ENCODE measurements at places on chromosomes 3 and 15. TPM values are rescaled to one million over a fixed set of nuclear protein-coding genes. Genes with fewer than 3 reads are reported as not detected.

DNA sequence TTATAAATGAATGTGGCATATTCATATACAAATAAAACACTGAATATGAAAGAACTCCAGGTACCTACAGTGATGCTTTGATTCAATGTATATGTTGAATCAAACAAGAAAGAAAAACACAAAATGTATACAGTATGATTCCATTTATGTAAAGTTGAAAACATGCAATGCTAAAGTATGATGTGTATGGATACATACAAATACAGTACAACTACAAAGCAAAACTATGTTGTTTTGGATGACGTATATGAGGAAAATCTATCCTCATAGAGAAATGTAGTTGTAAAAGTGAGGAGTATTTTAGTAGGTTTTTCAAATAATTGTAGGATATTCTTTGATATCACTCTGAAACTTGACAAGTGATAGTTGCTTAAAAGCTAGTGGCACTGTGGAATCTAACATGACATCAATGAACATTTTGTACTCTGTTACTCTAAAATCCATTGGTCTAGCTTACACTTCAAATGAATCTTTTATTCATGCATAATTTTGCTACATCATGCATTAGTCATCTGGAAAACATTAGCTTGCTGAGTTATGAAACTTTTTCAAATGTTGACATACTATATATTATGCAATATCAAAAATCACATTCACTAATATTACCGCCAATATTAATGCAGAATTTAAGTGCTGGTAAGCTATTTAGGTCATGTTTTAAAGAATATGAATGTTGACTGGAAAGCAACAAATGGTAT, 278.1 kb upstream of the CHRNA7 start:
- H3K4me3 ChIP-seq = no peak overlapping the region
- DNase-seq = no peak
- no peaks in the 10 kb centered on the region for H3K4me1 ChIP-seq

- no peaks in the 10 kb centered on the region for H3K27me3 ChIP-seq
- no peaks in the 10 kb centered on the region for H3K4me1 ChIP-seq
- DNase-seq = no peak
- H3K36me3 ChIP-seq = no peaks in the 10 kb centered on the region
Observed at GRCh38 chr3:65077124-65077523, 389.3 kb upstream of the ADAMTS9 start.

DNA sequence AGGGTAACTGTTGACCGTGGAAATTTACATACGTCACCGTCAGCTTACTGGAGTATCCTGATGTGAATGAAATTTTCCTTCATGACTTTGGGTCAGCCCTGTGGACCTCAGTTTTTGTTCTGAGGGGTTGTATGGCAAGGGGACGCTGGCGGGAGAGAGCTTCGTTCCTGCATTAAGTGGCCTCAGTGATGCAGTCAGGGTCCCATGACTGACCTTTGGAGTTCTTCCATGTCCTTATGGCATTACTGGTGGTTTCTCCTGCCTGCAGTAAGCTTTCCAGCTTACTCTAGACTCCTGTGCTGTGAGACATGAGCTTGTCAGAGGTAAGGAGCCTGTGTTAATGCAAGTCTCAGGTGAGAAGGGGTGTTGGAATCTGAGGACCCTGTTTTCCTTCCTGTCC, 1.8 kb downstream of the CD276 start:
- no peak overlapping the region for H3K4me3 ChIP-seq
- peaks cover 15% of the 10 kb centered on the region for H3K4me1 ChIP-seq
- no peaks in the 10 kb centered on the region for H3K36me3 ChIP-seq
- DNase-seq = no peak
- peaks cover 18% of the 10 kb centered on the region for H3K27me3 ChIP-seq
- no peak overlapping the region for H3K27ac ChIP-seq

The SLC9A9 gene
- total RNA-seq = 47.6 TPM
